ENCODE measurements at places on chromosomes 4 and X.

DNA sequence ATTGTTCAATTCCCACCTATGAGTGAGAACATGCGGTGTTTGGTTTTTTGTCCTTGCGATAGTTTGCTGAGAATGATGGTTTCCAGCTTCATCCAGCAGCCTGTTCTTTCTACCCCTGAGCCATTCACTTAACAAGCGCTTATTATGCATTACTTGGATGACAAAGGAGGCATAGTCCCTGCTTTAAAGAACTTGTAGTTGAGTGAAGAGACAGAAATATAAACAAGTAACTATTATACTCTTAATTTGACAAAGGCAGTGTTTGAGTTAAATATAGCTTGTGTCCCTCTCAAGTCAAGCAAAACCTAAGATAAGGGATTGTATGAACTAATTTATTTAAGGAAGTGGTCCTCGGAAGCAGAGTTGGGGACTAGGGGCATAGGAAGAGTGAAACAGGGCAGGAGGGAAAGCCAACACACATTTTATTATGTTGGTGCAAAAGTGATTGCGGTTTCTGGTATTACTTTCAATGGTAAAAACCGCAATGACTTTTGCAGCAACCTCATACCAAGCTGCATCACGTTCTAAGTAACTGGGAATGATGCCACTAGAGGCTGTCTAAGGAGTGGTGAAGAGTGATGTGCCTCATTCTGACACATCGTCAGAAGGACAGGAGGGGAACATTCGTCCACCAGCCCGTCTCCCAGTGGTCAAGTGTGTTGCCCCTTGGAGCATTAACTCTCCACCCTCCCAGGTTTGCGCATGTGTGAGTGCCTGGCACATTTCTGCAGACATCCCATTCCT lies 41.8 kb downstream of the QDPR start:
- DNase-seq, result no peak

GRCh38 chr4:78780093-78780492 lies 3.9 kb downstream of the BMP2K start:
- no peak for DNase-seq

DNA sequence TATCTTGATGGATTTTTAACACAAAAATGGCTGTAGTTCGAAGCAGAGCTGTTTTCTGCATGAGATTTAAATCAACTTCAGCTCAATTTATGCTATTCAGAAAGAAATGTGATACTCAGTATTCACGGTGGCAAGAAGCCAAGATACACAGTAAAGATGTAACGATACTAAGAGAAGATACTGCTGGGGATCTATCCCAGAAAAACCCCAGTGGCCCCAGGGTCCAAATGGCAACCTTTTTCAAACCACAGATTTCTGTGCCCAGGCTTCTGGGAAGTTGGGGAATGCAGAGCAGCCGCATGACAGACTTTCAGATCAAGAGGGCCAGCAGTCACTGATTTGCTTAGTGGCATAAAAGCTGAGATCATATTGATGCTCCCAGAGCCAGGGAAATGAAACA lies 353.9 kb downstream of the AFF2 start:
- no peak for DNase-seq

DNA sequence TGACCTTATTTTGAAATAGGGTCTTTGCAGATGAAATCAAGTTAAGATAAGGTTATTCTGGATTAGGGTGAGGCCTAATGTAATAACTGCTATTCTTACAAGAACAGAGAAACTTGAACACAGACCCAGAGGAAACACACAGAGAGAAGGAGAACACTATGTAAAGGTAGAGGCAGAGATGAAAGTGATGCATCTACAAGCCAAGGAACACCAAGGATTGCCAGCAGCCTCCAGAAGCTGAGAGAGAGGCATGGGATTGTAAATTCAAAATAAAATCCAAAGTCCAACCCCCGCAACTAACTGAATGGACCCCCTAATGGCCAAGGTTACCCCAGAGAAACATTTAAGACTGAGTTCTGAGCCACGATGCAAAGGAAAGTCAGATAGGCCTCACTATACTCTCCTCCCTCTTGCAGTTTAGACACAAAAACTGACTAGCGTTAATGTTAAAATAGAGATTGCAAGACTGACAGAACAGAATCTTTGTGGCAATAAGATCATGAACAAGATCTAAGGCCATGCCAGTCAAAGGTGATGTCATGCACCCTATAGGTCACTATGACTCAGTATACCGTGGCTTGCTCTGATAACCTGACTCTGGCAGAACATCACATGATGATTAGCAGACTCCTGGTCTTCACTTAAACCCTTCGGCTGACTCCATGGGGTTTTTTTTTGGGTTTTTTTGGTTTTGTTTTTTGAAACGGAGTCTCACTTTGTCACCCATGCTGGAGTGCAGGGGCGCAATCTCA lies 42.9 kb downstream of the DDX60L start:
- no peak for DNase-seq

DNA sequence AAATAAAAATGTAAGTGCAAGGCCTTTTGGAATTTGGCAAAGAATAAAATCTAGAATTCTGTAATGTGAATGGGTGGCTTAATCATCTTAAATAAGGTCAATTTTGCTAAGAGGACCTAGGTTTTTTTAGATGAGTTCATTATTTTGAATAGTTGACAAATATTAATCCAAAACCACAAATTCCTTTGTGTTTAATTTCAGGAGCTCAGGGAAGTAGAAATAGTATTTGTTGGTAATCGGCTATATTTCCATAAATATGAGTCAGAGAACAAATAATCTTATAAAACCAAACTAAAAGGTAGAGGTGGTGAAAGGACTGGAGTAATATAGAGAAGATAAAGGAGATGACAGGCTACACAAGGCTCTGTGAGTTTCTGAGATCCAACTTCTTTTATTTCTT lies 190.4 kb upstream of the TLL1 start:
- DNase-seq, result no peak

DNA sequence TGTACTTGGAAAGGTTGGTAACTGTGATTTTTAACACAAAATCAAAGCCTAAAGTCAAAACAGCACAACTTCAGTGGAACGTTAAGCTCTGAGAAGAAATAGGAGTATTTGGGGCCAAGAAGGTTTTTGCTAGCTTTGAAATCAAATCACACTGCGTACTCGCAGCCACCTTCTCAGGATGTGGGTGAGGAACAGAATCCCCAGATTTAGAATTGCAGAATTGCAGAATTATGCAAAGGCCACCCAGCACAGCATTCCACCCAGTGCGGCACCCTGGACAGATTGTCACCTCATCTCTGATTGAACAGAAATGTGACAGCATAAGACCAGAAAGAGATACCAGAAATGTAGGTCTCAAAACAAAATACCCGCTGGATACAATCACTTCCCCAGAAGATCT lies 181.1 kb downstream of the DHX15 start:
- DNase-seq, result no peak

DNA sequence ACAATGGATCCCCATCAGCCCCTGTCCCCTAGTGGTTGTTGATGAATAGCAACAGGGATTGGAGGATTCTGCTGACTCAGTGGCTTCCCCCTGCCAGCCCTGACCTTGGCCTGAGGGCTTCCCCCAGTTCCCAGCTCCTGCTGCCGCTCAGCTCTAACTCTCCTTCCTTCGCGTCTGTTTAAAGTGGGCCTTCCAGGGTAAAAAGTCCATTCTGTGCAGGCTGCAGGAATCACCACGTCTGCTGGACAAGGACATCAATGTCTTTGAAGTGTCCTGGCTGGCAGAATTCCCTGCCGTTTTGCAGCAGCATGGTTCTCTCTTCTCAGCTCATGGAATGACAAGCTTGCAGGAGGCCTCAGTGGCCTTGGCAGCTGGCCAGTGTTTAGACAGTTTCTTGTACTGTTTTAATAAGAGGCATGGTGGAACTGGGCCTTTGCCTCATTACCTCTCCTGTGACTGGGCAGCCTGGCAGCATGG lies 152.5 kb upstream of the STX18 start:
- peak; percentile 42 for DNase-seq

DNA sequence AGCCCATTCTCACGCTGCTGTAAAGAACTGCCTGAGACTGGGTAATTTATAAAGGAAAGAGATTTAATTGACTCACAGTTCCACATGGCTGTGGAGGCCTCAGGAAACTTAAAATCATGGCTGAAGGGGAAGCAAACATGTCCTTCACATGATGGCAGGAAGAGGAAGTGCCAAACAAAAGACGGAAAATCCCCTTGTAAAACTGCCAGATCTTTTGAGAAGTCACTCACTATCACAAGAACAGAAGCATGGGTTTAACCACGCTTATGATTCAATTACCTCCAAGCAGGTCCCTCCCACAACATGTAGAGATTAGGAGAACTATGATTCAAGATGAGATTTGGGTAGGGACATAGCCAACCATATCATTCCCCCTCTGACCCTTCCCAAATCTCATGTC lies 335.5 kb downstream of the IL15 start:
- DNase-seq, result no peak

DNA sequence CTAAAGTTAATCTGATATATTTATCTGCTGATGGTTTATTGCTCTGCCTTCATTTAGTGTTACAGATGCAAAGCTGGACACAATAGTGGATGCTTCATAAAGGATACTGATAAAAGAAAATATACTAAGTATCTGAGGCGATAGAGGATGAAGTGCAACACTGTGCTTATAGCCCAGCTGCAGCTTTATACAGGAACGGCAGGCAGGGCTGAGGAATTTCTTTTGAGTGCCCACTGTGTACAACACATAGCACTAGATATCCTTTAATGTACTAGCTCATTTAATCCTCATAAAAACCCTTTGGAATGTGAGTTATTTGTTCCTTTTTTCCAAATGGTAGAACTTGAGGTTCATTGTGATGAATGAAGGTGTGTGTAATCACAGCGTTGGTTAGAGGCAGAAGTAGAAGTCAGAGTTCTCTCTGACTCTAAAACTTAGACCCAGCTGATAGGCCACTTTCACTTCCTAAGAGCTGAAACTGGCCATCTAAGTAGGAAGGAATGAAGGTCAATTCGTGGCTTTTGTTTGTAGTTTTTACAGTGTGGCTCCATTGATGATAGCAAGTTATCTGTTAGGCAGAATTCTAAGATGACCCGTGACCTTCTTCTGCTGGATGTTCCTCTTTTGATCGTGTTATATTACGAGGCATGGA lies 138.0 kb downstream of the VEGFC start:
- no peak for DNase-seq

DNA sequence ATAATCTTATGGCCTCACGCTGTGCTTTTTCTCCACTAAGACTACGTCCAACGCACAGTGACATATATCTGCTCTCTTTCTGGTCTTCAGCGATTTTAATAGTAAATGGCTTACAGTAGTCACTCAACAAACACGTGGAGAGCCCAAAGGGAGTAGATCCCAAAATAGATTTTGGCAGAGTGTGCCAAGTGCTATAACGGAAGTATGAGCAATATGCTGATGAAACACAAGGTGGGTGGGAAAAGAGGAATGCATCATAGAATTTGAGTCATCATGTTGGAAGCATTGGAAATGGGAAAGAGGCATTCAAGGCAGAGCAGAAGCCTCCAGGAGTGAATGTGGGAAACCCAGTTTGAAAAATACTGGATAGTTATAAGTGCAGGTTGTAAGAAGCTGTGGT lies 129.1 kb upstream of the LDB2 start:
- peak; percentile 93 for DNase-seq

- no peak for DNase-seq
Observed at GRCh38 chrX:106802063-106802387, 448 bp upstream of the TBC1D8B start.

DNA sequence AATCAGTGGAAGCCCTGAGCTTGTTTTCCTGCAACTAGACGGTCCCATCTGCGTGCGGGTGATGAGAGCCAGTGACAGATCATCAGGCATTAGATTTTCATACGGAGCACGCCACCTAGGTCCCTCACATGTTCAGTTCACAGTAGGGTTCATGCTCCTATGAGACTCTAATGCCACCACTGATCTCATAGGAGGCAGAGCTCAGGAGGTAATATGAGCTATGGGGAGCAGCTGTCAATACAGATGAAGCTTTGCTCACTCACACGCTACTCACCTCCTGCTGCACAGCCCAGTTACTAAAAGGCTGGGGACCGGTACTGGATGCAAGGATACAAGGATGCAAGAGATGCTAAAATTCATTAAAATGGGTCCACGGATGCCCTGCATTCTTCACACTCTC lies 61.2 kb downstream of the DHRSX start:
- DNase-seq, result no peak

GRCh38 chrX:127085939-127086338 lies 266.4 kb downstream of the PRR32 start:
- no peak for DNase-seq

DNA sequence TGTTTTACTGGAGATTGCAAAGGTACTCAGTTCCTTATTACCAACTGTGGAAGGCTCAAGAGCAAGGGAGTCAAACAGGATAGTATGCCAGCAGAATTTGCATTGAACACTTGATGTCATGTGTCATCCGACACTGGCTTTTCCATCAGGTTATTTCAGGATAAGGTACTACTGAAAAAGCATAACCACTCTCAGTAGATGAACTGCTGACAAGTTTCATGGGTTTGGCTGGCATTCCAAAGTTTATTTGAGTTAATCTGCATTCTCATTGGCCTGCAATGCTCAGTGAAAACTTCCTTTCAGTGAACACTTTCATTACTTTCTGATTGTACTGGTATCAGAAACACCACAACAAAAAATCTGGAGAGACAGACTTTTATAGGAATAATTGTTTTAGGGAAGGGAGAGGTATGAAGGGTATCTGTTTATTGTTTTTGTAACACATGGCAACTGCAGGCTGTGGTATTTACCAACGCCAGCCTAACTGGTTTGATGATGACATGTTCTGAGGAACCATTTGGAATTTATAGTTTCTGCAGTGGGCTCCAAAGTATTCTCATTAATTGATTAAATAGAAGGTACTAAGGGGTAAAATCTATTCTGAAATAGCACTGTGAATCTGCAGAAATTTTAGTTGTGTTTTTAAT lies 345.7 kb upstream of the NR3C2 start:
- peak; percentile 88 for DNase-seq

GRCh38 chrX:109578916-109579315 lies 42.3 kb downstream of the NXT2 start:
- DNase-seq, result no peak

DNA sequence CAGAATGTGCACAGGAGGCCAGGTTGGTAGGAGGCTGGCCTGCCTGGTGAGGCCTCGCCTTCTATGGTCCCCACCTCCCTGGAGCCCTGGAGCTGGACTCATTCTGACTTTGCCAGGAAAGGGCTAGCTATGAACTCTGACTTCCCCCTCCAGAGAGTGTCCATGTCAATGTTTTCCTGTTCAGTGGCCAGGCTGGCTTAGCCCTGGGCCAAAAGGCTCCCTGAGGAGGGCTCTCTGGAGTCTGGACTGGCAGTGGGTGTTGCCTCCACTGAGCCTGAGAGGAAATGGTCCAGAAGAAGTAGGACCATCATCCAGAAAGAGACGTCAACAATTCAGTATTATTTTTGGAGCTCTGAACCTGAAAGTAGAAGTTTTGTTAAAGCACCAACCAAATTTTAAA lies 178.7 kb downstream of the CHIC2 start:
- no peak for DNase-seq

DNA sequence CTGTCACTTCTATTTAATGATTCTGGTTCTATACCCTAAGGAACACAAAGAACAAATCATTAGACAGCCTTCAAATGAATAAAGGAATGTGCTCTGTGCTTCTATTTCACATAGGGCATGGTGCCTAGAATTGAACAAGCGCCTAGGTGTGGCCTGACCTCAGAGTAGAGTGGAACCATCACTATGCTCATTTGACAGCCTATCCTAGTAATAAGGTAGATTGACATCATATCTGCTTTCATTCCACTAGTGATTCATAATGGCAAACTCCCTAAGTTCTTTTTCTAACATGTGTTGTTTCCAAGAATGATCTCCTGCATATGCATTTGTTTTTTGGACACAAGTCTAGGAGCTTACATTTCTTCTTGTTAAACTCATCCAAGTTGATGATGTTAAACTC lies 36.6 kb downstream of the METTL14 start:
- no peak for DNase-seq

Measured in renal cortical epithelial cell (primary cell).